ENCODE measurements at places on chromosomes 4 and X.
A peak's percentile ranks its signal among the peaks of the same experiment; 100 is the strongest.

DNA sequence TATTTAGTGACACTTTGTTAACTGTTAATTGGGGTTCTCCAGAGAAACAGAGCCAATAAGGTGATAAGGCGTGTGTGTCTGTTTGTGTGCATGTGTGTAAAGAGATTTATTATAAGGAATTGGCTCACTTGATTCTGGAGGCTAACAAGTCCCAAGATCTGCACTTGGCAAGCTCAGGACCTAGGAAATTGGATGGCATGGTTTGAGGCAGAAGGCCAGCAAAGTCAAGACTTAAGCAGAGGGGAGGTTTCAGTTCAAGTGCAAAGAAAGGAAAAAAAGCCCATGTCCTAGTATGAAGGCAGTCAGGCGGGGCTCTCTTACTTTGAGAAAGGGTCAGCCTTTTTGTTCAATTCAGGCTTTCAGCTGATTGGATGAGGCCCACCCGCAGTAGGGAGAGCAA, 314.1 kb downstream of the BMPR1B start:
- no peak for DNase-seq

DNA sequence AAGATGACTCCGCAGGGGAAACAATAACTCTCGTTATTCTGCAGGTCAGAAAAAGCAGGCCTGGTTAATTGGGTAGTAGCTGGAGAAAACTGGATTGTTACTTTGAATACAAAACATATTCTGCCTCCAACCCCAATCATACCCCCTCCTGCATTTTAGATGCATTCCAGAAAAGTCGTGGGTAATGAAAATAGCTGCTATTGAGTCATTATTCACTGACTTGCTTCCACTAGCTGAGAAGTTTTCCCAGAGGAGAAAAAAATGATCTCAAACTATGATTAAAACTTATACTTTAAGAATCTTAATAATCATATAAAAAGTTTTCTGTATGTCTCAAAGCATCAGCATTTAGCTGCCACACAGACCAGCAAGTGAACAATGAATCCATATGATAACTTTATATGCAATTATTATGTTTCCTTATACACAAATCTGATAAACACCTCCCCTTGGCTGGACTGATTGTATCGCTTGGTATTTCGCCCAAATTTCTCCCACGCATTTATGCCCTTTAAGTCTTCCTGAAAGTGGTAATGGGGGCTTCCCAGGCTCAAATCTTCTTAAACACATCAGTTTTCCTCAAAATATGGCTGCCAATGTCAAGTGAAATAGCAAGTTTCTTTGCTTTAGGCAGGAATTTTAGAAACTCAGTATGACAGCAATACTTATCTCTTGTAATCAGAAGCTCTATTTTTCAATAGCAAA, 181.0 kb downstream of the LDB2 start:
- DNase-seq: no peak

GRCh38 chr4:176393306-176394013, 73.7 kb downstream of the SPCS3 start:
- no peak for DNase-seq

DNA sequence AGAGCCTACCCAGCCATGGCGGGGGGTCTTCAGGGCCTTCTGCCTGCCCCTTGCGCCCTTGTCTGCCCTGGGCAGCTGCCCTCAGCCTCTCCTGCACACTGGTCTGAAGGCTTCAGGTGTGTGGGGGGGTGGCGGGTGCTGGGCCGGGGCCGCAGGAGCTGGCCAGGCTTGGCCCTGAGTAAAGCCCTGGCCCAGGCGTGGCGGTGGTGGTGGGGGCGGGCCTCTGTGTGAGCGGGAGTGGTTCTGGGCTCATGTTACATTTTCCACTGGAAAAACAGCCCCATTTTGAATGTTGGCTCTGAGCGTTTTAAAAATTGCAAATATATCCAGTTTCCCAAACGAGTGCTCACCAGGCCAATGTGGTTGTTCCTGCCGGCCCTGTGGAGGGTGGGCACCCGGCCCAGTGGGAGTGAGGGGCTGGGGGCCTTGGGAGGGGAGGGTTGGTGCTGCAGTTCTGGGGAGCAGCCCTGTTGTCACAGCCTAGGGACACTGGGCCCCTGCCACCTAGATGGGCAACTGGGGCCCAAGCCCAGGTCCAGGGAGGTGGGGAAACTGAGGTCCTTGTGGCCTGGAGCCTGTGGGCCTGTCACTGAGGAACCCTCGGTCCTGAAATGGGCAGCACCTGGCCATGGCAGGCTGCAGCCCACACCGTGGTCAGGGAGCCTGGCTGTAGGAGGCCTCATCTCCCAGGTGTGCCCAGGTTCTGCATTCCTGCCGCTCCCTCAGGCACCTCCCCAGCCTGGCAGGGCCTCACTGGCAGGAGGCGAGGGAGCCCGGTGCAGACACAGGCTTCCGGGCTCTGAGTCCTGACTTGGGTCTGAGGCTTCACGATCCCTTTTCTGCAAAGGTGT, 28.3 kb downstream of the FGFRL1 start:
- peak; percentile 55 for DNase-seq

DNA sequence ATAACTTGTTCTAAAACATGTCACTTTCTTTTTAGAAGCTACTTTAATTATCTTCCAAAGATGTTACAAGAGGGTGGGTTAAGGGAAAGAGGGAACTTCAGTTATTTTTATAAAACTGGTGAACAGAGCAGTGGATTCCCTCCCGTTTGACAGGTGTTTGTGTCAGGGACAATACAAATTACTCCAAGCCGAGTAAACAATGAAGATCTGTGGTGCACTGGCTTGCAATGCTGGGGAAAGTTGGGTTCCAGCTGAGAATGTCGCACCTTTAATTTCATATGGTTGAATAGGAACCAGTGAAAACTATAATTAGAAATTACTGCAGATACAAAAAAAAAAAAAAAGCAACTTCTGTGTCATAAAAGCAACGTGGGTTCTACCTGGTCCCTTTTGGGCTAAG, 98.6 kb upstream of the TTC29 start:
- no peak for DNase-seq

DNA sequence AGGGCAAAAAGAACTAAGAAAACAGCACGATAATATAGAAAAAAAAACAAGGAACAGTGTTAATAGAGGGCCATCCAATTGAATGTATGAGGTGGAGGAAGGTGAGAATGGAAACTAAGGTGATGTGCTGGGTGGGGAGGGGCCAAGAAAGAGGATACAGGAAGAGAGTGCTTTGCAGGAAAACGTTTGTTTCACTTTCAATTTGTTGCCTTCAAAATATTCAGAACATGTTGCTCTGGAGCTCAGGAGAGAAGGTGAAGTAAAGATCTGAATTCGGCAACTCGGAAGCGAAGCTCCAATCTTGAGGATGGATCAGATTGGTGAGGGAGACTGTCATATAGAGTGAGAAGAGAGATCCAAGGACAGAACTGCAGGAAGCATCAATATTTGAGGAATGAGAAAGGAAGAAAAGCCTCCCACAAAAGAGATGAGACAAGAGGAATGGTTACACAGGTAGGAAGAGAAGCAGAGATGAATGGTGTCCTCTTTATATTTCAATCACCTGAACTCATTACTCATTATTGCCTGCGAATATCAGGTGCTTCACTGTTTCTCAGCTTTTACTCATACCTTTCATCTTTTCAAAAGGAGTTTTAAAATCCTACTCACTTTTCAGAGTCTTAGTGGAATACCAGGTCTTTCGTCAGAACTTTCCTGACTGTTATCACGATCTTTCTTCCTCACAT, 14.7 kb upstream of the SEC24D start:
- DNase-seq: peak; percentile 4

GRCh38 chrX:24248042-24248441, 65.8 kb downstream of the SUPT20HL2 start:
- DNase-seq: no peak

- DNase-seq: no peak
Observed at GRCh38 chrX:9671998-9672397, 93.6 kb downstream of the GPR143 start.

DNA sequence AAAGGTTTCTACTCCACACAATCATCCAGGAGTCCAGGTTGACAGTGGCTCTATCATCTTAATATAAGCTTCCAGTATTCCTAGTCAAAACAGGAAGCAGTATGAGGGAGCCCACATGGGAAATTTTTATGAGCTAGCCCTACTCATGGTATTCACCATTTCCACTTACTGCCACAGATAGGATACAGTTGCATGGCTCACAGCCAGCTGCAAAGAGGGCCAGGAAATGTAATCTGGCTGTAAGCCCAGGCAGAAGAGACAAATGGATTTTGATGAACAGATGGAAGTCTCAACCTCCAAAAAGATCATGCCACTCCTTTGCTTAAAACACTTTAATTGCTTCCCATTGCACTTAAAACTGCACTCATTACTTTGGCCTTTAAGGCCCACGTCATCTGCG, 150.6 kb downstream of the ADAMTS3 start:
- peak; percentile 90 for DNase-seq

DNA sequence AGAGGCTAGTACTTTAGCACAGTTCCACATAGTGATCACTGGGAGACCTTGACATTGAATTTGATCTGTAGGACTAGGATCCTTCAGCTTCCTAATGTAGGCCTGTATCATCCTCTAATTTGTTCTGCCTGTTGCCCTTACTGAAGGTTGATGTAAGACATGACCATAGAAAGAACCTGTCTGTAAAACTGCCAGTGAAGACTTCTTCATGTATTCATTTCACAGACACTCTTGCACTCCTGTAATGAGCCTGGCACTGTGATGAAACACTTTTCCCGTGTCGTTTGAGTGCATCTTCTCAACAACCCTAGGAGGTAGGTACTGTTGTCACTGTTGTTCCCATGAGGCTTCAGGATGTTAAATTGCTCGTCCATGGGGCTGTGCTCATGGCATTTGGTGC, 14.7 kb downstream of the RAB9A start:
- DNase-seq: no peak

- DNase-seq: no peak
Observed at GRCh38 chr4:64341711-64342110, 67.5 kb downstream of the TECRL start.

DNA sequence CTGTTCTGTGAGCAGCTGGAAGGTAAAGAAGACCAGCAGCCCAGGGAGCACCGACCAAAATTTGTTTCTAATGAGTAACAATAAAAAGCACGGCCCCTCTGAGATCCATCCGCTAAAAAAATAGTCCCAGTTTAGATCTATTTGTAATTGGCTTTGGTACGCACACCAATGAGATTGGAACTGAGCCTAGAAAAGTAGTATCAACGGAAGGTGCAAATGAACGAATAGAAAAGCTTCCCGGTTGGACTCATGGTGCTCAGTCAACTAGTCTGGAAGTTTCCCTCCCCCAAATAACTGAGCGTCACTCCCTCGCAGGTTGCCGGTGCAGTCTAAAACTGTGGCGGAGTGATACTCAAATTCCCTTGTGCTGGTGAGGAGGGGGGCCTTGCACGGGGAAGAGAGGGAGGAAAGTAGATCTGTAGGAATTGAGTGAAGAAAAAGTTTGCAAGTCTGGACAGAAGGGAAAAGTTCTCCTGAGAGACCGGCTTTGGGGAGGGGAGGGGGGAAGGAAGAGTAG, at the start of gene COL4A5:
Gene COL4A5 (plus strand): TSS at position 413 of the 517 bp plus-strand sequence. CDS start 288 bp downstream, outside the sequence.
- peak; percentile 90 for DNase-seq

- no peak for DNase-seq
Observed at GRCh38 chr4:41267997-41268396, 11.3 kb downstream of the UCHL1 start.

DNA sequence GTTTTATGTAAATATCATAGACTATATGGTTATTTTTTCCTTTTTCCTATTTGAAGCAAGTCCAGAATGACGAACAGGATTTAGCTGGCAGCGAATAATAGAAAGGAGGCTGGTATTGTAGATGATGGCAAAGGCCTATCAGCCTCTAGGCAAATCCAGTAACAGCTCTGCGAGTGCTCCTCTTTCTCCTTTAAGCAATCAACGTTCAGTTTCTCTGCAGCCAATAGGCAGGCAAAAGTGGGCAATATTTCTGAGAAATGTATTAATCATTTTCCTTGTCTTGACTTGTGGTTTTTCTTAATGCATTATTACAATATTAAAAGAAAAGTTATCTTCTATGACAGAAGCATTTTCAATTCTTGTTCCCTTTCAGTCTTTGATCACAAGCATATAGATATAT, 183.3 kb downstream of the SH3KBP1 start:
- no peak for DNase-seq

DNA sequence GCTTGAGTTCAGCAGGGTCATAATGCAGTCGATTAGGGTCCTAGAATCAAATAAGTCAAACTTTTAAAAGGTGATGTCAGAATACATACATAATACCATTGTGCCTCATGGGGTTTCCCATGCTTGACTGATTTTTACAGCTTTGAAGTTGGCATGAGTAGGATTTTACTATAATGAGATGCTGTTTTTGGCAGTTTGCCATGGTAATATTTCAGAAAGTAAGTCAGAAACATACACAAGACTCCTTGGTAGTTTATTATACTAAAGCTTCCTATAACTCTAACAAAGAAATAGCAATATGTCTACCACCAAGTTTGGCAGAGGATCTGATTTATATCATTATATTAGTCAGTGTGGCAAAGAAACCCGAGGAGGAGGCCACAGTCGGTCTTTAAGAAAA, 45.2 kb downstream of the PHKA2 start:
- peak; percentile 80 for DNase-seq

GRCh38 chrX:154795016-154795415, 10.3 kb downstream of the MPP1 start:
- no peak for DNase-seq

DNA sequence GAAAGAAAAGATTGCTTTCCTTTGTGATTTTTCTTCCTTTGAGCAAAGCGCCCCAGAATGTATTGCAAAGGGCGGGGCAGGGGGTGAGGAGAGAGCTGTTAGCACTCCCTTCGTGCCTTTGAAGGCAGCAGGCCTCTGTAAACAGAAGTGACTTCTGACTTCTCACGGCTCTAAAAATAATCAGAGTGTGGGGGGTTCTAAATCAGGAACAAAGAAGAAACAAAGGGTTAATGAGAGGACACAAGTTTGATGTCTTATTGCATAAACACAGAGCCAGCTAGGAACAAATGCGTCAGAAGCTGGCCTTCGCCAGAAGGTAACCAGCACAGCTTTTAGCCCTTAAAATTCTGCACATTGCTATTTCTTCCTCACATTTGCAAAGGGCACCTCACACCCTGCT, 626.2 kb downstream of the MID1IP1 start:
- DNase-seq: no peak

- peak; percentile 84 for DNase-seq
Observed at GRCh38 chr4:2745981-2746806, 9.9 kb downstream of the TNIP2 start.

DNA sequence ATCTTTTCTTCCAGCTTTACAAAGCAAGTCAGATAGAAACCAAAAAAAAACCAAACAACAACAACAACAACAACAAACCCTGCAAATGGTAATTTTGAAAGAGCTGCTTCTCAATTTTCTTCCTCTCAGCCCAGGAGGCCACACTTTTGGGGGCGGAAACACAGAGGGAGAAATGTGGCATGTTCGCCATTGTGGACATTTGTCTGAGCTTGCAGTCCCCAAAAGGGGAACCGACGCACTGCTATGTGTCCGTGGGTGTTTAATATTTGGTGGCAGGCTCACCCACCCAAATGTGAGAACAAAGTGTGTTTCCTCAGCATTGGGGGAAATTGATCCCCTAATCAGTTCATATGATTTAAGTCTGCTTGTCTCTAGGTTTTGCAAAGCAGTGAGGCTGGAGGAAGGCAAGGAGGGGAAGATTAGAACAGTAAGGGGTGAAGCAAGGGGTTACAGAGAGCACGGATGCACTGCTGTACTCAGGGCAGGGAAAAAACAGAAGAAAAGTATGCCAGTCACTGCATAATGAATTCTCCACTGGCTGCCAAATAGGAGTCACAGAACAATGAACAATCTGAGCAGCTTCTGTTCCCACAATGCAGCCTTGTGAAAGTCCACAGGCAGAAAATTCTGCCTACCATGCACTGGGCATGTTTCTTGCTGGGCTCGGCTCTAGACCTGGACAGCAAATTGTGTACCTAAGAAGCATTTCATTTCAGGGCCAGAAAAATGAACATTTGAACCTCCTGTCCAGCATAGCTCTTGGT, 74.7 kb upstream of the GPM6B start:
- DNase-seq: no peak

Measured in PC-3 (cell line).